Cardiac muscle cell (in vitro differentiated cells and primary cell): ENCODE measurements at places on chromosomes 13 and 19. TPM values are rescaled to one million over a fixed set of nuclear protein-coding genes. Genes with fewer than 3 reads are reported as not detected.

FCAR gene
- total RNA-seq, result not detected in 2 replicates

KLHL1 gene
- not detected in 2 replicates for total RNA-seq

CYP4F22 gene
- total RNA-seq, result not detected in 2 replicates

CCDC169 gene
- 3.1 and 6.9 TPM in 2 replicates for total RNA-seq

FFAR2 gene
- total RNA-seq, result not detected in 2 replicates

CD79A gene
- total RNA-seq, result 0.11 TPM in 1 of 2 replicates, not detected in the other

REEP6 gene
- 52.7 and 72.5 TPM in 2 replicates for total RNA-seq

RAB20 gene
- 22.4 and 30.8 TPM in 2 replicates for total RNA-seq

CATSPERD gene
- 0.11 TPM in 1 of 2 replicates, not detected in the other for total RNA-seq

ZSWIM9 gene
- total RNA-seq, result 7.0 and 7.8 TPM in 2 replicates
